Myocyte (in vitro differentiated cells): ENCODE measurements at places on chromosomes 12 and 14.

- DNase-seq = no peak
These were observed 1.7 kb upstream of the KLC1 start for GRCh38 chr14:103627073-103628025.

GRCh38 chr14:28407996-28408395, 358.6 kb upstream of the FOXG1 start:
- DNase-seq = peak; percentile 40

DNA sequence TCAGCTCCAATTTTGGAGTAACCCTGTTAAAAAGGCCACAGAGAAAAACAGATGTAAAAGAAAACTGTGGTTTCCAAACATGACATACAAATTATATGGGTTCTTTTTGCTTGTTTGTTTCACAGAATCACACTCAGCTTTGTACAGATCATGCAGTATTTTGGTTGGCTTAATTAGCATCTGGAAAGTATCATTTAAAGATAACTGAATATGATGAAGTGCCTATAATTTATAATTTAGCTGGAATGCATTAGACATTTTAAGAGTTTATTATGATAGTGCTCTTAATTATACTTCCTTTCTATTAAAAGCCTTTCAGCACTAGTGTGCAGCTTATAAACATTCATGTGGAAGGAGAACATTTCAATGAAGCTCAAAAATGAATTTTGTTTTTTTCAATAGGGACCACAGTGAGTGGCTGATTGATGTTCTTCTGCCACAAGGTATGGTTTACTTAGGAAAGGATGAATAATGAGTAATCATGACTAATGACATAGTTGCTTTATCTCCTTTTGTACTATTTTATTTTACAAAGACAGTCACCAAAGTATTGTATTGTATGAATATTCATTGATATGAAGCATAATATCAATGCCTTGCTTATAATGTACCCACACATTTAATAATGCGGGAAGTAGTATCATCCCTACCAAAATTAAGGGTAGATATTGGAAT, 98.3 kb downstream of the UNC79 start:
- no peak for DNase-seq

DNA sequence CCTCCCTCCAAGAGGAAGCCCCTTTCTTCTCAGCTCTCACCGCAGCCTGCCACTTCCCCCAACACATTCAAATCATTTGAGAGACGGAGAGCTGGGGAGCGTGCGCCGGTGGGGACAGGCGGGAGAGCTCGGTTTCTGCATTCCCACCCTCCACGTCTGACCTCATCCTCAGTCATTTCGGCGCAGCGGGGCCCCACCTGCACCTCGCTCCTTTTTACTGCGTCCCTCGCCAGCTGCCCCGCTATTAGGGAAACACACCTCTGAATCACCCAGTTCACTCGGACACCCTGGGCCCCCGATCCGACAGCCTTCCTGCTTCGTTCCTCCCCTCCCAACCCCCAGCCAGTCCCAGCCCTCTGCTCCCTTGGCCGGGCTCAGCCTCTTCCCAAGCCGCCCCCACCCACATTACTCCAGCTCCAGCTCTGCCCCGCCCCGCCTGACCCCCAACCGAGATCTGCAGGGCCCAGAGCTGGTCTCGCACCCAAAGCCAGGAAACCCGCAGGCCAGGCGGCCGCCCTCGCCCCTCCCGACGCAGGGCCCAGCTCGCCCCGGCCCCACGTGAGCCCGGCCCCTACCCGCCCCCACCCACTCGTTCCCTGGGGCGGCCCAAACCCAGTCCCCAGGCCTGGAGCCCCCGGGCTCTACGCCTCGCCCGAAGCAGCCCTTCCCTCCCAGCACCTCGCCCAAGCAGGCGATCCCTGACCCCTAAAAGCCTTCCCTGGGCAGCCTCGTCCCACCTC, 783 bp downstream of the CORO1C start:
- peak; percentile 86 for DNase-seq

GRCh38 chr14:92586963-92587699, 73.5 kb downstream of the RIN3 start:
- DNase-seq = no peak

DNA sequence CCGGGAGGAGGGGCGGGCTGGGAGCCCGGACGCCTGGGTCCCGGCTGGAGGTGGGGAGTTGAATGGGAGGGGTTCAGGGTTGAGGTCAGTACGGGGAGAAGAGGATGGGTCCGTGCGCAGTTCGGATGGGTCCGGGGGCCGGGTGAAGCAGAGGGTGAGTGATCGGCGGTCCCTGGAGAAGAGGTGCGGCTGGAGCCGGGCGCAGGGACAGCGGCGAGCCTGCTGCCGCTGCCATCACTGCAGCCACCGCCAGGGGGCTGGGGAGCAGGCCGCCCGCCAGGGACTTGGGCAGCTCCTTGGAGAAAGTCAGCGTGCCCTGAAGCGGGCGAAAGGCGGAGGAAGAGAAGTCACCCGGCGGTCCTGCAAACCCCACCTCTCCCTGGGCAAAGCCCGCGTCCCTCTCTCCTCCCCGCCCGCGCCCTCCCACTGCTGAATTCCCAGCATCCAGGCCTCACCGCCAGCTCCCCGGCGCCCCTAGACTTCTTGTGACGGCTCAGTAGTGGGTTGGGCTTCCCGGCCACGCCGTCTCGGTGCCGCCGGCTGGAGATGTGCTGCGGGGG, 6.0 kb upstream of the GPR84 start:
- peak; percentile 81 for DNase-seq

DNA sequence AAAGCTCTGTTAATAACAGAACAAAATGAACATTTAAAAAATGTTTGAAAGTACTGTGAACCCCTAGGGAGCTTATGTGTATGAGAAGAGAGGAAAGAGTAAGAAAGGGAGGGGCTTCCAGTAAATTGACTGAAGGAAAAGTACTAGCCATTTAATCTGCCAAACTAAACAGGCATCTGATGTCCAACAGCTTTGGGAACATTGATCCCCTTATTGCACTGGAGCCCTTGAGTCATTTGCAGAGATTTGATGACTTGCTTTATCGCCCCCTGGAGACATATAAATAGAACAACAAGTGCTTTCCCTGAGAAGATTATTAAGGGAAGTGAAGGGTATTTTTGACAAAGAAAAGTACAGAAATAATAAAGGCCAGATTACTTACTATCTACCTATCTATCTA, 319.3 kb upstream of the NOVA1 start:
- peak; percentile 47 for DNase-seq

DNA sequence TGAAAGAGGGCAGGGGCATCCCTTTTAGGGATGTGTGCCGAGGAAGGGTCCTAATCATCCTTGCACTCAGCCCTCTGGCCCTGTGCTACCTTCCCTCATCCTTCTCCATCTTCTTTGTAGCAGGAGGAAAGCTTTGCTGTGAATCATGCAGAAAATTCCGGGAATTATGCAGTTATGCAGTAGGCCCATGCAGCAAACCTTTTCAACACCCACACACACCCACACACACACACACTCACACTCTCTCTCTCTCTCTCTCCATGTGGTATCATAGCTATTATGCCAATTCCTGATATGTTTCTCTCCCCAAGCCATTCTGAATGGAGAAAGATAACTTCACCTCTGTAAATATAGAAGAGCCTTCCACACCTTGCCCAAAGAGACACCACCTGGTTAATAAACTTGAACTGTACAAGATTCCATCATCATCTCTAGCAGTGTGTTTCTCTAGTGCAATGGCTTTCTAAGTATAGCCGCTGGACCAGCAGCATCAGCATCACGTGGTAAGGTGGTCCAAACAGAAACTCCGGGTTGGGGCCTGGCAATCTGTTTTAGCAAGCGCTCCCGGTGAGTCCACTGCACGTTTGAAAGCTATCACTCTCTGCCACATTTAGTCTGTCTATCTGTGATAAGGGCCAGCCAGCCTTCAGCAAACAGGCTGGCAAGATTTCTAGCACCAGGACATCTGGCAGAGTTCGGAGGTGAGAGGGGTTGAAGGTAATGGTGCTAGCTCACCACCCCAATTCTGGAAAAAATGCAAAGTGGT, 57.6 kb downstream of the MDM2 start:
- DNase-seq = no peak

DNA sequence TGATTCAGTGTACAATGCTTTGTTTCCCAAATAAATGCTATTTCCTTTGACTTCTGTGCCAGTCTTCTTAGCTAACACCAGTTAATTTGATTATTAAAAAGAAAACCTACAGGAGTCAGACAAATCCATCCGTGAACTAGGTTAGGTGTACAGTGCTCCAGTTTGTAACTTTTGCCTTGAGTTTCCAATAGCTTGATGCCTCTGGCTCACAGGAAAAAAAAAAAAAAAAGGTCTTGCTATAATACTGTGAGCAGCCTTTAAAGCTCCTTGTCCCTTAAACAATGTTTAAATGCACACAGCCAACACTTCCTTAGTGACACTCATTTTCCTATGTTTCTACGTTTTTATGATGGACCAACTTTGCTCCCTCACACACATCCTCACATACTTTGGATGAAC, 71.8 kb upstream of the TMX1 start:
- no peak for DNase-seq

DNA sequence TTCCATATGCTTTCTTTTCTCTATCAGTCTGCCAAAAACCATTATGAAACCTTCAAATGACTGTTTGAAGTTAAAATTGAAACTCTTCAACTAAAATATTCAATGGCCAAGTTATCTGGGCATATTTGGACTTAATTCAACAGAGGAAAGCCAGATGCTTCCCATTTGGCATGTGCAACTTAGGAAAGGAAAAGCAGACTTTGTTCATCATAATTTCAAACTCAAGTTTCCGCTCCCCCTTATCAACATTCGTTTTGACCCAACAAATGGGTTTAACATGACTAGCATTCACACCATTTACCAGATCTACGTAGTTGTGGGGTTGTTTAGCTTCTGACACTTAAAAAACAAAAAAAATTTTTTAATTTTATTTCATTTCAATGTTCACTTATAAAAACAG, 75.7 kb downstream of the PLEKHG7 start:
- DNase-seq = no peak

DNA sequence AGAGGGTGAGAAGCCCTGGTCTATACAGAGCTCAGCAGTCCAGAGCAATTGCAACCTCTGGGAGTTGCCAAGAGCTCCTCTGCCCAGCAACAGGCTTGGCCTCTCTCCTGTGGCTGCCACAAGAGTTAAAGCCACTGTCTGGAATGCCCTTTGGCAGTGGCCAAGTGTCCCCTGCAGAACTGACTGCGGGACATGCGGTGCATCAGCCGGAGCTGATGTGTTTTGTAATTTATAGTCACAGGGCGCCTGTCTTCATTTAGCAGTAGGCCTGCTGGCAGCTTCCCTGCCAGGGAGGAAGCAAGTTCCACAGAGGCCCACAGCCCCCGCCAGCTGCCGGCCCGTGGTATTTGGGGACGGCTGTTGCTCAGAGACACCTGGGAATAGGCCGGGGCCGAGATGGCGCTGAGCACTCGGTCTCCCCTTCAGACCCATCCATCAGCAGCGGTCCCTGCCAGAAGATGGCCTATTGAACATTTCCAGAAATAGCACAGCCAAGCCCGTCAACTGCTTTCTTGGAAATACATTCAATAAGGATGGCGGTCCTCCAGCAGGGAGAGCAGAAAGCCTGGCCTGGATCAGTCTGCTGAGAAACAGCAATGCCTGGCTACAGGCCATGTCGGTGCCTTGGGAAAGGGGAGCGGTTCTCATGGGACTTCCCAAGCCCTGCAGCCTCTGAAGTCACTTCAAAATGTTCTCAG, 217.4 kb downstream of the CRADD start:
- peak; percentile 91 for DNase-seq

GRCh38 chr12:122005252-122005776, 16.4 kb upstream of the BCL7A start:
- DNase-seq = no peak

DNA sequence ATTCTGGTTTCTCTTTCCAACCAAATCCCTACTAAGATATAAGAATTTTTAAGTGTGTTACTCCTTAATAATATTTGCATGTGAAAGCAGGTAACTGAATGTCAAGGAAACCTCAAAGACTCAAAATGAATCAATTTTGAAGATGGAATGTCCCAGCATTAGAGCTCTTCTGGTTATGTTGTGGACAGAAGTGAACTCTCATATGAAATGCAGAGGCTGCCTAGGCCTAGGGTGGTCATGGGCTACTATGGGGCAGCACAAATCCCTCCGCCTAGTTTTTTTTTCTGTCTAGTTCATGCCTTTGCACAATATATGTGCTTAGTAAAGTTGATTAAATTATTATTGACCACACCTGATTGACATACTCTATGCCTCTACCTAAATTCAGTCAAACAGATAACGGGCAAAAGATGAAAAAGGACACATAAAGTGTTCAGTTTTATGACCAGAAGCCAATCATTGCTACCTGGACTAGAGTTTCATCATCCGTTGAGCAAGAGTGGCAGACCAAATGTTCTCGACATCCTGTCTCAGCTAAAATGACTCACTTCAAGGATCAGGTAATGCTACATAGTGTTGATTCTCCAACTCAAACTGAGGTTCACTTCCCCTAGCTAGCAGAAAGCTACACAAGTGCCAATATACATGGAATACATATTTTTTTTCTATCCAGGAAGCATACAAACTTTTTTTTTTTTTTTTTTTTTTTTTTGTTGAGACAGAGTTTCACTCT, 1211.4 kb downstream of the VRK1 start:
- no peak for DNase-seq

- no peak for DNase-seq
These were observed 7.5 kb downstream of the CCDC88C start for GRCh38 chr14:91409928-91410718.

DNA sequence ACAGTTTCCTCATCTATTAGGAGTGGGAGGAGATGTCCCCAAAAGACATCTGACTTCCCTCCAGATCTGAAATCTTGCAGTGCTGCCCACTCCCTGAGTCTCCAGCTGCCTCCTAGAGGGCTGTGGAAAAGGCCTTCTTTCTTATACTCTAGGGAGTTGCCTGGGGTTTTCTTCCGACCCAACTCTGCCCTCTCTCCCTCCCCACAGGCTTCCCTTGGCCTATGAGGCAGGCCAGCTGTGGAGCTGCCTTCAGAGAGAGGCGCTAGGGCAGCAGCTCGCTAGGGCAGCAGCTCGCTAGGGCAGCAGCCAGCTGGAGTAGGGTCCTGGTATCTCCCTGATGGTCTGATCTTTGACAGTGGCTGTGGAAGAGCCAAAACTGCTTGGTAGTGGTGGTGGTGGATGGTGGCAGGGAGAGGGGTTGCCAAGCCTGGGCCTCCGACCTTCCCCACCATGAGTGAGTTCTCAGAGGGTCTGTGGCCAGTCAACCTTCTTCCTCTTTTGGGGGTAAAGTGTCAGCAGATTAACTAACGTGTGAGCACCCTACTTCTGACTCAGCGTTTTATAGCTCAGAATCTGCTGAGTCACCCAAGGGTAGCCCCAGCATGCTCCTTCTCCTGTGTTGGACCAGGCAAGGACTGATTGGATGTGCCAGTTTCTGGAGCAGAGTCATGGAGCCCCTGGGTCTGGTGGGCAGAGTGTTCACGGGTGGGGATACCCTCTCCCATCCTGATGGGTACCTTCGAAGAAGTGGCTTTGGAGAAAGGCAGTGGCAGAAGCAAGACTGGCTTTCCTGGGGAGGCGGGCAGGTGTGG, 2.3 kb downstream of the SLC48A1 start:
- peak; percentile 51 for DNase-seq

DNA sequence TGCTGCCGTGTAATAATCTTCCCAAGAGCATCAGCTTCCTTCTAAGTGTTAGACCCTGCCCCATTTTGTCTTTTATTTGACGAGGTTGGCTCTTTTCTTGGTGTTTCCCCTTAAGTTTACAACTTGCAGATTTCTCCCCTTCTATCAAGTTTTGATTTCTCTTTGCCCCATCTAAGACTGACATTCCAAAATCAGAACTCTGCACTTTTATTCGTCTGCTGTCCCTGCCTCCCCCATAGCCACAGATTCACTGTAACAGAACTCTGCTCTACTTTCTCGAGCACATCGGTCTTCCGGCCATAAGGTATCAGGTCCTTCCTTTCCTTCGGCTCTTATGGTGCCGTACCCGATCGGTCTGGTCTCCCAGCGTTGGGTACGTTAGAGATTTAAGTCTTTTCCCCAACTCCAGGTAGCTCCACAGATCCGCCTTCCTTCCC, 563 bp downstream of the DCP1B start:
- no peak for DNase-seq
